ENCODE measurements at places on chromosomes 5 and 9.

- no peak for DNase-seq
Observed at GRCh38 chr5:84758008-84758407, 373.3 kb upstream of the EDIL3 start.

DNA sequence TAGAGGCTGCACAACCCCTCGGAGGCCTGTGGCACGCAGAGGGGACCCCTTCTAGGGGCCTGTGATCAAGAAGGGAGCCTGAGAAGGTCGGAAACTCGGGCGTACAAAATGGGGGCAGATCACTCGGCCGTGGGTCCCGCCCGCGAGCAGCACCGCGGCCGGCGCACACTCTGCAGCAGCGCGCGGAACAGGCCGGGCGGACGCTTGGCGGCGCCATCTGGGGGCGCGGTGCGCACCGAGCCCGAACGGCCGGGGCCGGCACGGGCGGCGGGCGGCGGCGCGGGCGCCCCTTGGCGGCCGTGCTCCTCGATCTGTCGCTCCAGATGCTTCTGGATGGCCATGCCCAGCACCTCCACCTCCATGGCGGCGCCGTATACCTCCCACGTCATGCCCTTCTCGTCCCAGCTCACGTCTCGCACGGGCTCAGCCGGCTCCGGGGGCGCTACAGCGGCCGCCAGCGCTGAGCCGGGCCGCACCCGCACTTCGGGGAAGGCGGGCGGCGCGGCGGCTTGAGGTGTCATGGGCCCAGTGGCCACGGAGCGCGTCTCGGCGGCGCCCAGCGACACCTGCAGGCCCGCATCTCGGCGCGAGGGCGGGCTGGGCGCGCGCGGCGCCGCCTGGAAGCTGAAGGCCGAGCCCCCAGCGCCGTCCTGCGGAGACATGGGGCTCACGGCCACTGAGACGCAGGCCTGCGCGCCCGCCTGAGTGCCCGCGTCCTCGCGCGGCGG is 13.1 kb downstream of the GPRIN1 start:
- DNase-seq: no peak

DNA sequence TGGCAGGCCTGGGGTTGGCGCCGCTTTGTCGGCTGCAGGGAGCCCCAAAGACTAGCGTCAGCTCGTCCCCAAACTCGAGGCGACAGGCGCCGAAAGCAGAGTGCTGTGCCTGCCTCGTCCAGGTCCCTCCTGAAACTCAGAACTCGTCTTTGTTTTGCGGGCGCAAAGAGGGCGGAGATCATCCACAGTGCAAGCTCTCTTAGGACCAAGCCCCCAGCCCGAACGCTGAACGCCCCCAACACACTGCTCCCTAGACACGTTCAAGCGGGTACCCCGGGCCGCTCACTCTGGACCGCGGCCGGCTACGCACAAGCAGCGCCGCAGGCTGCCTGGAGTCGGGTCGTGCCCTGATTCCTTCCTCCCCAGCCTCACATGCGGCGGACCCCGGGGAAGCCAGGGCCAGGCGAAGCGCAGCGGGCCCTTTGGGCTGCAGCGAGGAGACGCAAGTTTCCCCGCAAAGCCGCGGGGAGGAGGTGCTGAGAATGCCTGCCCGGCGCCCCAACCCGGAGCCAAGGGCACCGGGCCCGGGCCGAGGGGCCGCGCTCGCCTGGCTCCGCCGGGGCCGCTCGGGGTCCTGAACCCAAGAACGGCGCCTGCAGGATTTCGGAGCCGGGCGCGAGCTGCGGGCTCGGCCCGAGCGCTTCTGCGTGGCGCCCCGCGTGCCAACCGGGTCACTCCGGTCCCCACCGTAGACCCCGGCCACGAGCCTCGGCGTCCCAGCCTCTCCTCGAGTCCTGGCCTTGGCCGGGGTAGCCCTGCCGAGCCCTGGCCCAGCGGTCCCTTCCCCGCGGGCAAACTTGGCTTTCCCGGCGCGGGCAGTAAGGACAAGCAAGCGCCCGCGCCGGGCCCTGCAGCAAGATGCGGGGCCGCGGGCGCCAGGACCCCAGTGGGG is 738 bp downstream of the FSTL4 start:
- no peak for DNase-seq

GRCh38 chr5:130908186-130908585 is 256.9 kb downstream of the HINT1 start:
- no peak for DNase-seq

DNA sequence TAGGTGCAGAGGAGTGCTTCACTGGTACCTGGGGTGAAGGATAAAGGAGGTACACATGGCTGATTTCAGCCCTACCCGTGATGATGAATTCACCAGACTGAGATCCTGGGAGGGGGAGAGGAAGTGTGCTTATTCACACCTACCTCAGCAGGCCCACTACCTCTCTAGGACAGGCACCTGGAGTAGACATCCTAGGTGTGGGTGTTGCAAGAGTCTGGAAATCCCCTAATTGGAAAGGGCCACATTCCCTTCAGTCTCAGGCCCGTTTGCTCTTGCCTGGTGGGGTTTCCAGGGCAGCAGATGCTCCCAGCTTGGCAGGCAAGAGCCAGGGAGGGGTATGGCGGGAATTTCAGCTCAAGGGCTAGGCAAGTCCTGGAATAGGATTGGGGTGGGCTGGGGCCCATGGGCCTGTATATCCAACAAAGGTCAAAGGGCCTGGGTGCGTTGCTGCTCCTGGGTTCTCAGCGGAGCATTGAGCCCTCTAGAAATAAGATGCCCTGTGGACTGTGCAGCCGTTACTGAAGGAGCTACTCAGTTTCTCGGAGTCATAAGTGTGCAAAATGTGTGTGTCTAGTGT is 5.8 kb upstream of the CCL21 start:
- no peak for DNase-seq

DNA sequence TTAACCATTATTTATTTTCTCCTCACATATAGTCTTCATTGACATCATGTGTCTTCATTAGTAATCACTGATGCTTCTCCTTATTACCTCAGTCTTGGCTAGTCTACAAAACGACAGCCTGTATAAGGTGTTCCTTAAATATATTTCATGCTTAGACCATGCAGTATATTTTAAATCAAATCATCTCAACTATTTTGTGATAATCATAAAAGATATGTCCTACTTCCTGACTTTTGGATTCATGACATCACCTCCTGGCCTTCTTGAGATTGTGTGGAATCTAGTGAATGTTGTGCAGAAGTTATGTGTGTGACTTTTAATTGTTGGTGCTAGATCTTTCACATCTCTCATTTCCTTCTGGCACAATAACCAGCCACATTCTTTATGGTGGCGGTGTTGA is 1339.3 kb upstream of the C9orf72 start:
- DNase-seq: no peak

GRCh38 chr9:135060461-135061116 is 26.9 kb upstream of the OLFM1 start:
- no peak for DNase-seq

DNA sequence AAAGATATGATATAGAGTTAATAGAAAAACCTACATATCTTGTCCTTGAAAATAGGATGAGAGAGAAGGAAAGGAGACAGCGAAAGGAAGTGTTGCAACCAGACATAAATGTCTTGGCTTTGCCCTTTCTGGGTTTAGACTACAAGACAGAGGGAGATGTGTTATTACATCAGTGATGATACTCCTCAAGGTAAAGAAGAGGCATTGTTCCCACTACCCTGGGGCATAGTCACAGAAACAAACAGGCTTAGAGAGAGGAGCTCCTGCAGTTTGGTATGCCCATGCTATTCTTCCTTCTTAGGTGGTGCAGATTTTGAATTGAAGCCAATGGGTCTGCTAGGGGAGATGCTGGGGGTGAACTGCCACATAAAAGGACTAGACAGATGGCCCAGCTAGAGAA is 166.8 kb upstream of the RFX3 start:
- no peak for DNase-seq

DNA sequence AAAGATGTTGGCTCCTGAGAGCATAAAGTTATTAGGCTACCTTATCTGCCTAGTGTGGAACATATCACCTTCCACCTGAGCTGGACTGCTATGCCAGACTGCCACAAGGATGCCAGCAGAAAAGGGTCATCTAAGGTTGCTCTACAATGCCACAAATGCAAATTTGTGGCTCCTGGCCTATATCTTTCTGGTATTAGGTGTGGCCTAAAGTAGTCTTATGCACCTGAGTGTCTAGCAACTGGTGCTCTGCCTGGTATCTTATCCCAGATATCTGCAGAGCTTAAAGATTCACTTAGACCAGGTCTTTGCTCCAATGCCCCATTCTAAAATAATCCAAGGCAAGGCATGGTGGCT is 34.7 kb downstream of the DTWD2 start:
- no peak for DNase-seq

- DNase-seq: no peak
Observed at GRCh38 chr5:111914966-111915636, 158.1 kb upstream of the NREP start.

- no peak for DNase-seq
Observed at GRCh38 chr5:179893958-179894895, 13.5 kb downstream of the TBC1D9B start.

GRCh38 chr9:108113596-108113995 is 624.0 kb upstream of the KLF4 start:
- no peak for DNase-seq

- DNase-seq: no peak
Observed at GRCh38 chr9:136823136-136824046, 15.6 kb downstream of the RABL6 start.
